ENCODE measurements at places on chromosomes 13 and 19. TPM values are rescaled to one million over a fixed set of nuclear protein-coding genes. Genes with fewer than 3 reads are reported as not detected.

Gene CD37
- 116 TPM for total RNA-seq

- no peak overlapping the region for H3K27ac ChIP-seq
- H3K27me3 ChIP-seq: no peaks in the 10 kb centered on the region
- peak overlapping the region; percentile 57 for H3K4me3 ChIP-seq
- H3K4me1 ChIP-seq: peaks cover 78% of the 10 kb centered on the region
- H3K36me3 ChIP-seq: peaks cover 14% of the 10 kb centered on the region
Observed at GRCh38 chr13:99205621-99206220, 5.1 kb downstream of the UBAC2 start.

DNA sequence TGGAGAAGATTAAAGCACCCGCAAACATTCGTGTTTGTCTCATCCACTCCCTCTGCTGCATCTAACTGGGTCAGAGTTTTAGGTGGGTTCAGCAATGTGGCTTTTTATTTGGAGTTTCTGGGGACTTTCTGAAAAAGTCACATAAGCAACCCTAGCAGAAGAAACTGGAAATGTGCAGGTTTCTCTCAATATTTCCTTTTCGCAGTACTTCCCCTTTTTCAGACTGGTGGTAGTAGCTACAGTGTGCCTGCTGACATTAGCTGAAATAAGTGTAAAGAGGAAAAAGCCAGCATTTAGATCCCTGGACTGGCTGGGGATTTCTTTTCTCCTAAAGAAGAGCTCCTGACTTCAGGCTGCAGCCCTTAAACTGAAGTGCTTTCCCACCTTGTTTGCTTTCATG is 15.9 kb upstream of the OLFM4 start:
- no peak overlapping the region for H3K4me3 ChIP-seq
- no peaks in the 10 kb centered on the region for H3K36me3 ChIP-seq
- no peaks in the 10 kb centered on the region for H3K4me1 ChIP-seq
- no peak overlapping the region for H3K27ac ChIP-seq
- no peaks in the 10 kb centered on the region for H3K27me3 ChIP-seq
- no peak for DNase-seq

GRCh38 chr13:74730556-74731331 is 596.5 kb upstream of the KLF12 start:
- no peaks in the 10 kb centered on the region for H3K4me1 ChIP-seq
- no peak overlapping the region for H3K27ac ChIP-seq
- no peak overlapping the region for H3K4me3 ChIP-seq
- DNase-seq: no peak

GRCh38 chr19:17306285-17306714 is 628 bp downstream of the MRPL34 start:
- H3K36me3 ChIP-seq: no peaks in the 10 kb centered on the region
- H3K27me3 ChIP-seq: no peaks in the 10 kb centered on the region
- peak overlapping the region; percentile 79 for H3K27ac ChIP-seq
- peak overlapping the region; percentile 92 for H3K4me3 ChIP-seq

DNA sequence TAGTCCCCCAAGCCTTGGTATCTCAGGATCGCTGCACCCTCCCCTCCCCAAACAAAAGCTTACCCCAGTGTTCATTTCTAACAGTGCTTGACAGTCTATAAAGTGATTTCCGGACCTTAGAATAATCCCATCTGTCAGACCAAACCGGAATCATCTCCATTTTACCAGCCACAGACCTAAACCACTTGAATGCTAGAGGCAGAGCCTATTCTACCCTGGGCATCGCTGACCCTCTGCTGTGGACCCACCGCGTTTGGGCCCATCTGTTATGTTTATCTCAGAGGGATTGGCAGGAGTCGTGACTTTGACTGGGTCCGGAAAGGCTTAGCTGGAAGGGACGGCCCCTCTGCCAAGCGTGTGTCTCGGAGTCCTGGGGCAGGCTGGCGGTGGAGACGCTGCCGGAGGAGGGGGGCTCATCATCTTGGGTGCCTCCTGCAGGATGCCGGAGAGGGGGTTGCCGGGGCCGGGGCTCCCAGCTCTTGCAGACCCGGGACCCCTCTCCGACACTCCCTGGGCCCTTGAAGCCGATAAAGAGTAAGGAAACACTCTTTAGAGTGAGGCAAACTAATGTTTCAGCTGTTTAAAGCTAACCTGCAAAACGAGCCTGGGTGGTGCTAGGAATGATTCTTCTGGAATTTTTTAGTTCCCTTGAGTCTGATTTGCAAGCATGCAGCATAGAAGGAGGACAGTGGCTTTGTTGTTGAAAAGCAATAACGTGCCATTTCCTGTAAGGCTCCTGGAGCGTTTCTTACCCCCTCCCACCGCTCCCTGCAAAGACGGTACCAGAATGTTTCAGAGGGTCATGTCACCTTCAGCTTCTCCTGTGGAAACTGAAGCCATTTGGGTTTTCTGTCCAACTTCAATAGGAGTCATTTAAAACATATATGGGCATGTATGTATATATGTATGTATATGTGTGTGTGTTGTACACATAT is 1.3 kb downstream of the SLC25A42 start:
- H3K4me3 ChIP-seq: peak overlapping the region; percentile 81
- H3K27me3 ChIP-seq: no peaks in the 10 kb centered on the region
- no peaks in the 10 kb centered on the region for H3K36me3 ChIP-seq

- H3K27ac ChIP-seq: no peak overlapping the region
- no peaks in the 10 kb centered on the region for H3K27me3 ChIP-seq
- H3K4me1 ChIP-seq: no peaks in the 10 kb centered on the region
- no peak overlapping the region for H3K4me3 ChIP-seq
- no peak for DNase-seq
Observed at GRCh38 chr13:82747958-82748357, 1134.3 kb downstream of the SLITRK1 start.

Gene RXFP2
- not detected for total RNA-seq

DNA sequence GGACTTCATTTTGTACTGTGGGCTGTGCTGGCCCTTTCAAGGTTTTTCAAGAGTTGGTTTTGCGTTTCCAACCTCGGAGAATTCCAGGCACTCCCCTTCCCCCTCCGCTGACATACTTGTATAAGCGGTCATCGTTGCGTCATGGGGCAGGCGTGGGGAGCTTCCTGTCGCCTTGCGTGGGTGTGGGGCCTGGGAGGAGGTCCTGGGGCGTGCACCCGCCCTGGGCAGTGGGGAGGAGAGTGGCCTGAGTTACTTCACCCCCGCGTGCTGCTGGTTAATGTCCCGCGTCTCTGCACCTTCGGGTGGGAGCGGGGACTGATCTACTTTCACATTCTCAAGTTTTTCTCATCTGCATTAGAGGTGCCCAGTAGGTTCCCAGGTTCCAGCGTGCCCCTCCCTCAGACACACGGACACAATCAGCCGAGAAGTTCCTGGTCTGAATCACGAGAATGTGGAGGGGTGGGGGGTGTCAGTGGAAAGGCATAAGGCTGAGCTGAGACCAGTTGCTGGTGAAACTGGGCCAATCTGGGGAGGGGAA is 4.1 kb downstream of the IER2 start:
- H3K4me3 ChIP-seq: peak overlapping the region; percentile 76
- peaks cover 9% of the 10 kb centered on the region for H3K36me3 ChIP-seq
- peak overlapping the region; percentile 99 for H3K27ac ChIP-seq
- no peaks in the 10 kb centered on the region for H3K27me3 ChIP-seq

DNA sequence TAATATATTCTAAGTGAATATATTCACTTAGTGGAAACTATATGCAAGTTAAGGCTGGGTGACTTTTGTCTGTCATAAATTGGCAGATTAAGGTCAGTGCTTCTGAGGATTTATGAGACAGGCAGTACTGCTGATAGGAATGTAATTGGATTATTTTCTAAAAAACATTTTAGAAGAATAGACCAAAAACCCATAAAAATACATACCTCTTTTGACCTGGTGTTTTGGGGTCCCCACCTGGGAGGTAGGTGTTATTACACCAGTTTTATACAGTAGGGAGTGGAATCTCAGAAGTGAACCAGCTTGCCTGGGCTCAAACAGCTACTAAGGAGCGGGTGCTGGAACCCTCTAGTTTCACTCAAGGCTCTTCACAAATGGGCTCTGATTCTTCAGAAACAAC is 25.3 kb downstream of the COG3 start:
- no peaks in the 10 kb centered on the region for H3K4me1 ChIP-seq
- H3K27me3 ChIP-seq: no peaks in the 10 kb centered on the region
- no peak overlapping the region for H3K4me3 ChIP-seq
- peak; percentile 25 for DNase-seq
- peaks cover 25% of the 10 kb centered on the region for H3K36me3 ChIP-seq

Gene TUBA3C
- total RNA-seq: not detected

Gene PALM
- not detected for total RNA-seq

DNA sequence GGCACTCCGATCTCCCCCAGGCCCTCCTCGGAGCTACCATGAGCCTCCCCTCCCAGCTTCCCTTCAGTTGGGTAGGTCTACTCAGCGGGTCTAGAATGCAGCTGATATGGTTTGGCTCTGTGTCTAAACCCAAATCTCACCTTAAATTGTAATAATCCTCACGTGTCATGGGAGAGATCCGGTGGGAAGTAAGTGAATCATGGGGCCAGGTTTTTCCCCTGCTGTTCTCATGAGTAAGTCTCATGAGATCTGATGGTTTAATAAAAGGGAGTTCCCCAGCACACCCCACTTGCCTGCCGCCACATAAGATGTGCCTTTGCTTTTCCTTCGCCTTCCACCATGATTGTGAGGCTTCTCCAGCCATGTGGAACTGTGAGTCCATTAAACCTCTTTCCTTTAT is 14.5 kb upstream of the DOCK9 start:
- no peaks in the 10 kb centered on the region for H3K27me3 ChIP-seq
- no peak overlapping the region for H3K27ac ChIP-seq
- peaks cover 33% of the 10 kb centered on the region for H3K4me1 ChIP-seq
- no peak for DNase-seq

- no peaks in the 10 kb centered on the region for H3K36me3 ChIP-seq
- H3K4me3 ChIP-seq: no peak overlapping the region
- no peaks in the 10 kb centered on the region for H3K4me1 ChIP-seq
- H3K27ac ChIP-seq: no peak overlapping the region
- no peak for DNase-seq
Observed at GRCh38 chr13:40350283-40350992, 316.0 kb downstream of the FOXO1 start.

Gene GRIK5
- total RNA-seq: 0.39 TPM

DNA sequence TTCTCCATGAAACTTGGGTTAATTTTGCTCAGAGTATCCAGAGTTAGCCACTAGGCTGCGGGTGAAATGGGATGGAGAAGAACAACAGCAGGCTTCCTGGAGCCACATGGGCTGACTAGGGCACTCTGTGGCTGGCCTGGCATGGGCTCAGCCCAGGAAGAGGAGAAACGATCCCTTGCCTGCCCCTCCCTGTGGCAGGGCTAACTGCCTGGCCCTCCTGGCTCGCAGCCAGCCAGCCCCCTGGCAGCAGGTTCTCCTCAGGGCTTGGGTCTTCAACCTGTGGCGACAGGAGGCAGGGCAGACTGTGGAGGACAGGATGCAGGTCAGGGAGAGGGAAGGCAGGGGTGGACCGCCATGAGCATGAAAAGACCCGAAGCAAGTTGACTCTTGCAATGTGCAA is 78.7 kb upstream of the GPR183 start:
- H3K27me3 ChIP-seq: no peaks in the 10 kb centered on the region
- peaks cover 5% of the 10 kb centered on the region for H3K36me3 ChIP-seq
- no peak for DNase-seq
- H3K4me3 ChIP-seq: no peak overlapping the region

Gene PRTN3
- total RNA-seq: not detected

Gene RUBCNL
- total RNA-seq: not detected

GRCh38 chr13:111562716-111563115 is 242.3 kb downstream of the TEX29 start:
- H3K4me1 ChIP-seq: no peaks in the 10 kb centered on the region
- H3K27me3 ChIP-seq: no peaks in the 10 kb centered on the region
- H3K36me3 ChIP-seq: no peaks in the 10 kb centered on the region
- no peak overlapping the region for H3K4me3 ChIP-seq
- no peak overlapping the region for H3K27ac ChIP-seq
- DNase-seq: no peak

DNA sequence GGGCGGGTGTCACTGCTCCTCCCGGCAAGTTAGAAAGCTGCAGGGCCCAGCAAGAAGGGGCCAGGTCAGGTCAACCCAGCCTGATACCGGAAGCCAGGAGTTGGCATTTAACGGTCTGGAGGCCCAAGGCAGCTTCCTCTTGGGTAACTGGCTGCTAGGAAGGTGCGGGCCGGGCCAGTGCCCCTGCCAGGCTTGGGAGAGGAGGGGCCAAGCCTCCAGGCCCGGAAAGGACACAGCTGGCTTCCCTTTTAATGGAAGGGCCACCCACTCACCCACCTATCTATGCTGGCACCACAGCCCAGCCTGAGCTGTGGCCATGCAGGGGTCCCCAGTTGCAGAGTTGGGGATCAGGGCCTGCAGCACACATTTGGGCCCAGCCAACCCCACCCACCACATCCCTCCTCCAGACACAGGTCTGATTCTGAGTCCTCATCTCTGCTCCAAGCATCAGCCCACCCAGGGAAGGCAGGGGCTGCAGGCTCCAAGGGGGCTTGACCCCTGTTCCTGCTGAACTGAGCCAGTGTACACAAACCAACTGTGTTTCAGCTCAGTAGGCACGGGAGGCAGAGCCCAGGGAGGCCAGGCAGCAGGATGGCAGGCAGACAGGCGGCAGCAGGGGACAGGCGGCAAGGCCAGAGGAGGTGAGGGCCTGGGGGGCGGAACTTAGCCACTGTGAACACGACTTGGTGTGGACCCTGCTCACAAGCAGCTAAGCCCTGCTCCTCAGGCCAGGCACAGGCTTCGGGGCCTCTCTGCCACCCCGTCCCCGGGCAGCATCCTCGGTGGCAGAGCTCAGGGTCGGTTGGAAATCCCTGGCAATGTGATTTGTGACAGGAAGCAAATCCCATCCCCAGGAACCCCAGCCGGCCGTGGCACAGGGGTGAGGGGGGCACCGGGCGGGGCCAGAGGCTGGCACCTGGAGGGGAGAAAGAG is 40.8 kb downstream of the ZSWIM4 start:
- H3K4me3 ChIP-seq: peak overlapping the region; percentile 36
- H3K36me3 ChIP-seq: no peaks in the 10 kb centered on the region
- H3K4me1 ChIP-seq: peaks cover 69% of the 10 kb centered on the region
- no peaks in the 10 kb centered on the region for H3K27me3 ChIP-seq
- peak overlapping the region; percentile 76 for H3K27ac ChIP-seq

Gene ZNF221
- 1.7 TPM for total RNA-seq

DNA sequence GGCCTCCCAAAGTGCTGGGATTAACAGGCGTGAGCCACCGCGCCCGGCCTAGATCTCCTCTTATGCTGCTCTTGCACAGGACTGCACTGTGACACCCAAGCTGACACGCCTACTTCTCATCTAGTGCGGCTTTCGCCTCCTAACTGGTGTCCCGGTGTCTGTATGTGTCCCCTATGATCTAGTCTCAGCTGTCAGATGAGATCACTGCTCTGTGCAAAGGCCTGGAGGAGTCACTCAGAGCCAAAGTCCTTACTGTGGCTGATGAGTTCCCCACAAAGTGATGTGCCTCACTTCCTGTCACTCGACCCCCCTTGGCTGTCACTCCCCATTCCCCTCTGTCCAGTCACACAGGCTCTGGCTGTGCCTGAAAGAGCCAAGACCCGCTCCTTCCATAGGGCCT is 2.5 kb downstream of the ZNF556 start:
- H3K4me3 ChIP-seq: no peak overlapping the region
- H3K36me3 ChIP-seq: no peaks in the 10 kb centered on the region
- no peaks in the 10 kb centered on the region for H3K4me1 ChIP-seq
- H3K27ac ChIP-seq: no peak overlapping the region

GRCh38 chr19:29758863-29759262 is 43.8 kb upstream of the C19orf12 start:
- H3K36me3 ChIP-seq: no peaks in the 10 kb centered on the region
- H3K27me3 ChIP-seq: no peaks in the 10 kb centered on the region
- DNase-seq: no peak
- H3K4me3 ChIP-seq: no peak overlapping the region

GRCh38 chr19:13935765-13936510 is 2.3 kb downstream of the PODNL1 start:
- no peaks in the 10 kb centered on the region for H3K4me1 ChIP-seq
- no peaks in the 10 kb centered on the region for H3K36me3 ChIP-seq
- no peak overlapping the region for H3K27ac ChIP-seq
- no peak for DNase-seq
